Colonic mucosa (tissue), 4 donors: ENCODE measurements at places on chromosomes 5 and 9.

DNA sequence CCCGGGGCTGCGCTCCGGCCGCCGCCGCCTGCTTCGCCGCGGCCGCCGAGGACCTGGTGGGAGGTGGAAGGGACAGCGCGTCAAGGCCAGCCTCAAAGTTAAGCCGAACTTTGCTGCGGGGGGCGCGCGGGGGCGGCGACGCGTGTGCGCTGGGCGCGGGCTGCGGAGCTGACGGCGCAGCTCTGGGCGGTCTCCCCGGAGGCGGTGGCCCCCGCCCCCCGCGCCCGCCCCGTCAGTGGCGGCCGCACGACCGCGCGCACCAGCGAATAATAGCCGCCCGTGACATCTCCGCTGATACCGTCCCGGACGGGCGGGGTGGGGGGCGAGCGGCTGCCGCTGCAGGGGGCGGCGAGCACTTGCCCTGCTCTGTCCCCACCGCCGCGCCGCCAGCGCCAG lies 579 bp upstream of the FAM78A start:
- DNase-seq: no peak

DNA sequence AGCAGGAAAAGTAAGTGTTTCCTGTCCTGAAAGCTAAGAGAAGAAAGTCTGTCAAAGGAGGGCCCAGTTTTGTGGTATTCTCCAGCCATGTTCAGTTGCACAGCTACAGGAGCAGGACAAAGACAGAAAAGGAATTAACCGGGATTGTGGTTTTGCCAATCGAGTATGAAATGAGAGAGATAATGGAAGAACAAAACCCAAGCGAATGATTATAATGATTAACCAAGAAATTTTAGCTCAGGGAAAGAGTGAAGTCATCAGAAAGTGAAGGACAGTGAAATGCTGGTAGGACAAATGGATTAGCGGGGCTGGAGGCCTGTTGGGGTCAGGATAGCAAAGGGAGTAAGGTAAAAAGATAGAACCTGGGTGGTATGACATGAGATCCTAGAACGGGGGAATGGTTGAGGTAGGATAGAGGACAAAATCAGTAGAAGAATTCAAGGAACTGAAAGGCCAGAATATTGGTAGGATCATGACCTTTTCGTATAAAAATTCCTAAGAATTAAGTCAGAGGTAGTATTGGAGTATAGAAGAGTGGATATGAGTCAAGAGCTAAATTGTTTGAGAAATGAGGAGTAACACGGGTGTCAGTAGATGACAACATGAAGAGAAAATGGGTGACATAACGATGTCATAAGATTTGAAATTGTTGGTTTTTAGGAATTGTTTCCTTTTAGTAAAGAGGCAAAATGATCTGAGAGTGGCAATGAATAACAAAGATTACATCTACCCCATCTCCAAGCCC lies 52.8 kb downstream of the DIAPH1 start:
- no peak for DNase-seq

- no peak for DNase-seq
These were observed at the start of gene PCDHGA5 for GRCh38 chr5:141363952-141364660. TSS of gene PCDHGA5 (plus strand) at chr5:141364162. CDS start at chr5:141364331, 169 bp downstream.

DNA sequence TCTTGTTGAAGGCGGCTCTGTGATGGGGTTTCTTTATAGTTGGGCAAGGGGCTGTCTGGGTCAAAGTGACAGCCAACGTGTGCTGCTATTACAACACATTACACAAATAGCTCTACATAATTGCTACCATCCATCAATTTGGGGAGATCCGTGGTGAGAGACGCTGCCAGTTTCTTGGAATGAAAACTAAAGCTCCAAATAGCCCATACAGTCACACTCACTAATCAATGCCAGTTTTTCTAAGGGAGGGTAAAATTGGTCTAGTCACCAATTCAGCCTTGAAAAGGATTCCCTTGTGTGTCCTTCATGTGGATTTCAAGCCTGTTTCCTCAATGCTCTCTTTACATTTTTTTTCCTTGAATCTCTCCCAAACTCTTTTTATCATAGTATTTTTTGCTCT lies 343.3 kb upstream of the KLF4 start:
- DNase-seq: no peak

DNA sequence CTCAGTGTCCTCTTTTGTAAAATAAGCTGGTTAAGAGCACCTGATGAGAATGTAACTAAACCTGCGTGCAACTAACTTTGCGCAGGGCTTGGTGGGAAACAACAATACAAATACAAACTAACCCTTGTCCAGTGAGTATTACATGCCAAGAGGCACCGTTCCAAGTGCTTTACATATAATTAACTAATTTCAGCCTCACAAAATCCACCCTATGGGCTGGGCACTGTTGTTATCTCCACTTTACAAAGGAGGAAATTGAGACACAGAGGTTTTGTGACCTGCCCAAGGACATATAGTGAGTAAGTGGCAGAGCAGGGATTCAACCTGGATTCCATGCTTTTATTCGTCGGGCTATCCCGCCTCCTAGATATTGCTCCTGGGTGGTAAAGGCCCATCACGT lies 26.2 kb upstream of the TNIP1 start:
- DNase-seq: peak; percentile 84

GRCh38 chr9:123631862-123632261 lies 275.9 kb downstream of the CRB2 start:
- no peak for DNase-seq

DNA sequence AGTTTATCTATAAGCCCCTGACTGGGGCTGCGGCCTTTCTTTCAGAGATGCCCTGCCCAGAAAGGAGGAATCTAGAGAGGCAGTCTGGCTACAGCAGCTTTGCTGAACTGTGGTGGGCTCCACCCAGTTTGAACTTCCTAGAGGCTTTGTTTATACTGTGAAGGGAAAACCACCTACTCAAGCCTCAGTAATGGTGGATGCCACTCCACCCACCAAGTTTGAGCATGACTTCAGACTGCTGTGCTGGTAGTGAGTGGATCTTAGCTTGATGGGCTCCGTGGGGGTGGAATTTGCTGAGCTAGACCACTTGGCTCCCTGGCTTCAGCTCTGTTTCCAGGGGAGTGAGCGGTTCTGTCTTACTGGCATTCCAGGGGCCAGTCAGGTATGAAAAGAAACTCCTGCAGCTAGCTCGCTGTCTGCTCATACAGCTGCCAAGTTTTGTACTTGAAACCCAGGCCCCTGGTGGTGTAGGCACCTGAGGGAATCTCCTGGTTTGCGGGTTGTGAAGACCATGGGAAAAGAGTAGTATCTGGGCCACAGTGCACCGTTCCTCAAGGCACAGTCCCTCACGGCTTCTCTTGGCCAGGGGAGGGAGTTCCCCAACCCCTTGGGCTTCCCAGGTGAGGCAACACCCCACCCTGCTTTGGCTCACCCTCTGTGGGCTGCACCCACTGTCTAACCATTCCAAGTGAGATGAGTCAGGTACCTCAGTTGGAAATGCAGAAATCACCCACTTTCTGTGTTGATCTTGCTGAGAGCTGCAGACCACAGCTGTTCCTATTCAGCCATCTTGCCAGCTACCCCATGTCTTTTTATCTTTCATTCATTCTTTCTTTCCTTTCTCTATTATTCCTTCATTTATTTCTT lies 211.8 kb upstream of the C9orf72 start:
- no peak for DNase-seq

DNA sequence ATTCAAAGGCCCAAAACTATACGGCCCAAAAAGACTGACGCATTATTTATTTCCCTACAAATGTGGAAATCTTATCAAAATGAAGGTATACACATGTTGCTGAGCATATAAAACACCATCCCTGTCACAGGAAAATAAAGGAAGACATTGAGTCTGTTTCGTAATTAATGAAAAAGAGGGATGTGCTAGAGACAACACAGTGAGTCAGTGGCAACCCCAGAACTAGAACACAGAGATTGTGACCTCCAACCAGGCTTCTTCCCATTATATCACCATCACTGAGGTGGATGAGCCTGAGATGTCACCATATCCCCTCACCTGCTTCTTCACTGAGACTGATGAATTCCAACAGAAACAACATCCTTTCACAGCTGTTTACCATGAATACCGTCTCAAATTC lies 3.8 kb downstream of the NDUFA8 start:
- no peak for DNase-seq

- no peak for DNase-seq
These were observed 4.8 kb downstream of the NR3C1 start for GRCh38 chr5:143398451-143399237.

DNA sequence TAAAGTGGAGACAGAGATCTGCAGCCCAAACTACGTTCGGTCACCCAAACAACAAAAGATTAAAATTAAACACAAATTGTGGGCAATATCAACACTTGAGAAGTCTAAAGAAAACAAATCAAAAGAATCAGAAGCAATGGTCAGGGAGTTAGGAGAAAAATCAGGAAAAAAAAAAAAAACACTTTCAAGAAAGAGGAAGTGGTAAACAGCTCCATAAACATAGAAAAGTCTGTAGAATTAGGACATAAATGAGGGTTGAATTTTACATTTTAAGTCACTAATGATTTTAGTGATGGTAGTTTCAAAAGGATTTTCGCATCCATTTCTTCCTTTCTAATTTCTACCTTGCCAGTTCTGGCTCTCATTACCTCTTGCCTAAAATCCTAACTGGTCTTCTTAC lies 10.1 kb downstream of the RNF145 start:
- no peak for DNase-seq

- DNase-seq: no peak
These were observed 102.2 kb downstream of the INIP start for GRCh38 chr9:112615584-112616266.

- DNase-seq: no peak
These were observed 12.3 kb downstream of the ZCCHC9 start for GRCh38 chr5:81313686-81314085.

GRCh38 chr5:66364186-66364585 lies 220.1 kb downstream of the SREK1 start:
- no peak for DNase-seq

DNA sequence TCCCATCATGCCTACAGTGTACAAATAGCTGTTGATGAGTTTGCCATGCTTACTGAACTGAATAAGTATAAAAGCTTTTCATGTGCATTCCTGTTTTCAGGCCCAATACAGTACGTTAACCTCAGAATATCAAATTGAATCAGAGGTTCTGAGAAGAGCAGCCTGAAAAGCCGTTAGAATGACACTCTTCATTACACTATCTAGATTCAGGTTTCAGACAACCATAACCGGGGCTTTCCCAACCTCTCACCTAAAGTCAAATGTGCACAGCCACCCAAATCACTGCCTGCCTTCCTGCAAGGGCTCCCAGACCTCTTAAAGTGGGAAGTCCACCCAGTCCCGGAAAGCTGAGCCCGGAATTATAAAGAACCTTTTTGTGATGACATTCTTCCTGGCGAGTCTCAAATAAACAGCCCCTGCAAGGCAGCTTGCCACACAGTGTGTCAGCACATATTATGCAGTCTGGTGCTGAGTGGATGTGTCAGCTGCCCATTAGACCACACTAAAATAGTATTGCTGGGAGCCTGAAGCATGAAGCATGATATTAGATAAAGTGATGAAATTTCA lies 245.8 kb downstream of the TLE4 start:
- no peak for DNase-seq

GRCh38 chr5:94776167-94776566 lies 157.7 kb downstream of the SLF1 start:
- no peak for DNase-seq

DNA sequence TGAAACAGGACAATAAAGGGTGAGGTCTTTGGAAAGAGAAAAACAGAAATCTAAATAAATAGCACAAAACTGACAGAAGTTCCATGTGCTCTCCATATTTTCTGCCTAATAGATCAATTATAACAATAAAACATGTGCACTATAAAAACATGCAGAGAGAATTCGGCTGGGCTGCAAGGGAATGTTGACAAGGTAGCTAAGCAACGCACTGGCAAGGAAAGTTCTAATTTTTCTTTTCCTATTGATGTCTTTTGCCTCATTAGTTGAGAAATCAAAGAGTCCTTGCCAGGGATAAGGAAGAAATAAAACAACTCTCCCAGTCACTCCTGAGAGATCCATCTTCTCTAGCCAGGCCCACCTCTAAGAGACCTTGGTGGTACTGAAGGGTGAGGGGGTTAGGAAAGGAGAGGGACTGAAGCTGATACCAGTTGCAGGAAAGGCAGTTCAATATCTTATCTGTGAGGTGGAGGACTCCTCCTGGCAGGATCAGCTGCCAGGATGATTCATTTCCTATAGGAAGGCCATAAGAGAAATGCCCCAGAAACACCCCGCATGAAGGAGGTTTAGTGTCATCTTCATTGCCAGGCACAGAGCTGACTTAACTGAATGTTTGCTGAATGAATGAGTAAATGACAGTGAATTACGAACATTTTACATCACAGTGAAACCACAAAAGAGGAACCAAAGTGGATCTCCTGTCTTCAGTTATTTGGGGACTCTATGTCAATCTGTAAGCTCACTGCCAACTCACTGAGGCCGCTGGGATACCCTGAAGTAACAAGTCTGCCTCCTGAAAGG lies 63.7 kb upstream of the IFNK start:
- DNase-seq: no peak

GRCh38 chr9:111870774-111871498 lies 25.7 kb upstream of the UGCG start:
- DNase-seq: no peak

- no peak for DNase-seq
These were observed 248.0 kb downstream of the NR3C1 start for GRCh38 chr5:143155455-143155854.

GRCh38 chr5:2459251-2459650 lies 292.2 kb downstream of the IRX2 start:
- DNase-seq: no peak

DNA sequence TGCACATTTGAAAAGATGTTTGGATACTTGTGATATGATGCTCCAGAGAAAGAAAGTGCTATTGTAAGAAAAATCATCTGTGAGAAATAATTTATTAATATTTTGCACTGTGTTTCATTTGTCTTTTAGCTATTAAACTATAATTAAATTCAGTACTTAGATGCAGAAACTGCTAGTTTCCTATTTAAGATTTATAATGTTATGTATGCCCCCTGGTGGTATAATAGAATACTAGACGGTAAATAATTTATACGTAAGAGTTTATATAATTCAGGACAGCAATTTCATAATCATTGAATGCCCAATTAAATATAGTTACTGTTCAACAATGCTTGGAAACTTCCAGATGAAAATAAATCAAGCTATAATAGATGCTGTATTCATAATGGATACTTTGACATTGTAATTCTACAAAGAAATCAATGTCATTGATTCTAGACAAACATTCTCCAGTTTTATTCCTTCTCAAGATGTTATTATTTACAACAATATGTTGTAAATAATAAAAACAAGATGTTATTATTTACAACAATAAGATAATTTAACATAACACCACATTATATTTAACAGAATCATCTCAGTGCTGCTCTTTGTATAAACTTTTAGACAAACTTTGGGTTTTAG lies 101.0 kb downstream of the TMEM232 start:
- DNase-seq: no peak
